NT2/D1 (cell line): ENCODE measurements at places on chromosomes 6 and 20.

DNA sequence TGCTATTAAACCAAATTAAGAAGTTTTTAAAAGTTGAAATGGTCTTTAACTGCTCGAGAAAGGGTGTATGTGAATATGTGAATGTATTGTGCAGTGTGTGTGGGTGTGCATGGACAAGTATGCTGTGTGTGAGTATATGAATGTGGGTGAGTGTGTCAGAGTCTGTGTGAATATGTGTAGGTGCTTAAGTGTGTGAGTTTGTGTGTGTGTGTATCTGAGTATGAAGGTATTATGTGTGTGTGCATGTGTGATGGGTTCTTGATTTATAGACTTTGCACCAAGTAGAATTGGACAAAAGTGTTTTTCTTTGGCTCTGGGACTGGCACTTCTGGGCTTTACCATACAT, 21.6 kb downstream of the EYA2 start:
- DNase-seq, result no peak

- no peak for DNase-seq
Measured at GRCh38 chr20:33490023-33490933, at the start of gene CBFA2T2. TSS of gene CBFA2T2 (plus strand) at chr20:33490096. CDS start at chr20:33490268, 172 bp downstream.

DNA sequence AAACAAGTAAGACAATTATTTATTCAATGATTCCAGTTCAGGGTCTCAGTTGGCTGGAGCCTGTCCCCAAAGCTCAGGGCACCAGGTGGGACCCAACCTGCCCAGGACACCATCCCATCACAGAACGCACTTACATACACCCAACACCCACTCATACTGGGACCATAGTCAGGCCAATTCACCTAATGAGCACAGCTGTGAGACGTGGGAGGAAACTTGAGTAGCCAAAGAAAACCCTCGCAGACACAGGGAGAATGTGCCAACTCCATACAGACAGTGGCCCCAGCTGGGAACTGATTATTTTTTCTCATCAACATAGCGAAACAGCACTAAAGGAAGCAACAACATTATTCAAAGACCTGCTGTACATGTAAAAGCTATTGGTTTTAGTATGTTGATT, 58.6 kb upstream of the DOK5 start:
- no peak for DNase-seq

DNA sequence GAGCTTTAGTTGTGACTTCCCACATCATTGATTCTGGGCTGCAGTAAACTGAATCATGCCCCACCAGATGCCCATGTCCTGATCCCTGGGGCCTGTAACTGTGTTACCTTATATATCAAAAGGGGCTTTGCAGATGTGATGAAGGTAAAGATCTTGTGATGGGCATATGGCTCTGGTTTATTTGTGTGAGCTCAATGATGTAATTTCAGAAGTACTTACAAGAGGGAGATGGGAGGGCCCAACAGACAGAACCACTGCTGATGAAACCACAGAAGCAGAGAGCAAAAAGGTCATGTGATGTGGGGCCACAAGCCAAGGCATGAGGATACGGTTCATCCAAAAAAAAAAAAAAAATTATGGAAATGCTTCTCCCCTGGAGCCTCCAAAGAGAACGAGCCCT, 118.7 kb downstream of the TOX2 start:
- DNase-seq, result no peak

- no peak for DNase-seq
Measured at GRCh38 chr6:5936140-5936539, 70.6 kb downstream of the NRN1 start.

- no peak for DNase-seq
Measured at GRCh38 chr20:1909097-1909496, 13.9 kb downstream of the SIRPA start.

GRCh38 chr6:72955666-72956065, 269.6 kb downstream of the KHDC1L start:
- no peak for DNase-seq

GRCh38 chr20:2749951-2750490, 50.4 kb downstream of the CPXM1 start:
- DNase-seq, result no peak

DNA sequence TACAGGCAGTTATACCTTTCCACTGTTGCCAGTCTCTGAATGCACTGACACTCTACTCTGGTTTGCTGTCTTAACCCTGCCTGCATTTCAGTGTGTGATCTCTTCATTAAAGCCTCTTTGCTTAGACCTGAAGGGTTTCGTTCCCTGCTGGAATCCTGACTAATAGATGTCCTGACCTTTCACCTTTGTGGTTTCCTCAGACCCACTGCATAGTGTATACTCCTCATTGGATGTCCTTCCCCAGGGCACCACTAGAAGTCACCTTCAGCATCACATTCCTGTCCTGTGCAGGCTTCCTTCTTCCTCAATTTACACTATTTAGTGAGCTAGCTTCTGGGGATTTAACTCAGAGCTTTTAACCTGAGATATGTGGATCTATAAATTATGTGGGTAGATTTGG, 120.6 kb downstream of the RCAN2 start:
- DNase-seq, result no peak

DNA sequence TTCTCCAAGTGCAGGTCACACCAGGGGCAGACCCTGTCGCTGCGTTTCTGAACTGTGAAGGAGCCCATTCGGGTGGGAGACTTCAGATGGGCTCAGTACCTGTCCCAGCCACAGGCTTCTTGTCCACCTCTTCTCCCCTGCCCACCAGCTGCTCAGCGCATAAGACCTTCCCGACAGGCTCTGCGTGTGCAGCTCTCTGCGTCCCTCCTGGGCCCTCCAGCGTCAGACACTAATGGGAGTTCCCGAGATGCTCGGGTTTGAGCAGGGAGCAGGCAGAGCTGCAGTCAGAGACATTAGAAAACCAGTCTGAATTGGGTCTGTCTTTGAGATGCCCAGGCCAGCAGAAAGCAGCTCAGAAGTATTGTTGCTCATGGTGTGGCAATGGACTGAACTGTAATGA, 50.4 kb downstream of the TCP11 start:
- no peak for DNase-seq

- no peak for DNase-seq
Measured at GRCh38 chr20:61937963-61938838, 127.5 kb downstream of the TAF4 start.

GRCh38 chr6:129795261-129795660, 65.9 kb downstream of the TMEM244 start:
- no peak for DNase-seq

DNA sequence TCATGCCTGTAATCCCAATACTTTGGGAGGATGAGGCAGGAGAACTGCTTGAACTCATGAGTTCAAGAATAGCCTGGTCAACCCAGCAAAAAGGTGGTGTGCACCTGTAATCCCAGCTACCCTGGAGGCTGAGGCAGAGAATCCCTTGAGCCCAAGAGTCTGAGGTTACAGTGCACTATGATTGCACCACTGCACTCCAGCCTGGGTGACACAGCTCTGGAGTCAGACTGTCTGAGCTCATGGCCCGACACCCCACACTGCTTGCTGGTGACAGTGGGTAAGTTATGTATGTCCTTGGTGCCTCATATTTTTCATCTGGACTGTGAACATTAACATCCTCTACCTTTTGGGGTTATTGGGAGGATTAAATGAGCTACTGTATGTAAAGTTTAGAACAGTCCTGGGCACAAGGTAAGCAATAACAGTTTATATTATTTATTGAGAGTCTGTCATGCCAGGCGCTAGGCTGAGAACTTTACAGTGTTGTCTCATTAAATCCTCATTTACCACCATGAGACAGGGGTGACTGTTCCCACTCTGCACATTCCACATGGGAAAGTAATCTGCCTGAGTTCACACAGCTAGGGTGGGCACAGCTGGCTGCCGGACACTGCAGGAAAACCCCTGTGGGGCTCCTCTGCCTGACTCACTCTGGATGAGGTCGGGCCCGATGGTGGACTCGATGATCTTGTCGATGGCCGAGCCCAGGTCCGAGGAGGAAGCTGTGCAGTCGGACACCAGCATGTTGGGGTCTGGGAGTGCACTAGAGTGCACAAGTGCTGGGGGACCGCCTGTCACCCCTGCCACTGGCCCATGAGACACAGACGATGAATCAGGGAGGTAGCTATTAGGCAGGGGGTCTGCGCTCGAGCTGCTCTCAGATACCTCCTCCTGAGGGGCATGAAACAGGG, 2.9 kb downstream of the ZNF335 start:
- no peak for DNase-seq

DNA sequence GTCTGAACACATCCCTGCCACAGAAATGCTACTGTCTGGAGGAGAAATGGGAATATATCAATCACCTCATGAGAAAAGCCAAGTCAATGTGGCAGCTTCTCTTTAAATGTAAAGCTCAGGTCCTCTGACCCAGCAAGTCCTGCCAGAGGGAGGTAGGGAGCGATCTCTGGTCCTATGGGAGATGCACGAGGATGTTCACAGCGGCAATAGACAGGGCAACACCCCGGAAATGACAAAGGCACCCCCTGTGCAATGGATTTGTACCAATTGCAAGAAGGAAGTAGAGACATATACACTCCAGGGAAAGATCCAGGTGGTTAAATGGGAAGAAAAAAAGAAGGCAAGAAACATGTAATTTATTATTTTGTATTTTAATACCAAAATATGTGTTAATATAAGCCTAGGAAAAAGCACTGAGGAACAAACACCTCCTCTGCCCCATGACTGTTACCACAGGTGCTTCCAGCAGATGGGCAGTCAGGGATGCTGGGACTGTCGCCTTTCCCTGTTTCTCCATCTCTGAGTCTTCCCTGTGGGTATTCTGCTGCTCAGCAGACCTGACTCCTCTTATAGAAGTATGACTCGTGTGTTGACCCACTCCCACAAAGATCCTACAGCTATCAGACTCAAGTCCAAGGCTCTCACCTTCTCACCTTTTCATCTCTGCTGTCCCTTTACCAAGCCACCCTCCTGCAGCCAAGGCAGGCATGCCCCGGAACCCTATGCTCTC, 20.8 kb downstream of the ATP9A start:
- no peak for DNase-seq

DNA sequence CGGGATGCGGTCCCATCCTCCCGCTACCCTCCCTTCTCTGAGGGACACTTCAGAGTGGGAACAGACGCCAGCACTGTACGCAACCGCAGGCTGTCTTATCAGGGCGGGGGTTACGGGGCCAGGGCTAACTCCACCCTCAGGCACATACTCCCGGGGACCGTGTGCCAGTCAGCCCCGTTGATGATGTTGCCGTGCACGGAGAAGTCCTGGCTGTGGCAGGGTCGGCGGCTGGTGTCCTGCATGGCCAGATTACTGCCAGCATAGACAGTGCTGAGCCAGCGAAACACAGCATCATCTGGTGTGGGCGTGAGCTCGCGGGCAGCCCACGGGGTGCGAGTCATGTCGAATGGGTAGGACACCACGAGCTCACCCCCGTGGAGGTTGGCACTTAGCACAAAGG, 5.0 kb downstream of the CPXM1 start:
- DNase-seq, result no peak

- no peak for DNase-seq
Measured at GRCh38 chr6:14596410-14596809, 478.8 kb downstream of the CD83 start.

GRCh38 chr6:139231206-139231605, 60.6 kb downstream of the TXLNB start:
- DNase-seq, result no peak

- no peak for DNase-seq
Measured at GRCh38 chr6:31575335-31575901, at the start of gene TNF. TSS of gene TNF (plus strand) at chr6:31575565. CDS start at chr6:31575742, 177 bp downstream.

GRCh38 chr6:97205966-97206365, 77.0 kb downstream of the MMS22L start:
- DNase-seq, result no peak

DNA sequence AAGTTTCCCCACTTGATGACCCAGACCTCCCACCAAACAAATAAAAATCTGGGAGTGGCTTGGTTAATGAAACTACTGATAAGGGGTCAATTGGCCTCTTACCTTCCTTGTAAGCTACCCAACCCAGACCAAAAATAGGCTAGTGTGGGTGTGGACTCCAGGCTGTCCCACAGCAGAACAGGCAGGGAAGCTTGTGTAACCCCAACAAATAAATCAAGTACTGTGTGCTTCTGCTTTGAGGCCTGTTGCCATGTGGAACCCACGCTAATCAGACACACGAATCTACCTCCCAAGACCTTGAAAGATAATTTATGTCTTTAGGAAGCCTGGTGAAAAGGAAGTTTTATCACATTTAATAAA, 33.7 kb upstream of the PAQR8 start:
- no peak for DNase-seq

DNA sequence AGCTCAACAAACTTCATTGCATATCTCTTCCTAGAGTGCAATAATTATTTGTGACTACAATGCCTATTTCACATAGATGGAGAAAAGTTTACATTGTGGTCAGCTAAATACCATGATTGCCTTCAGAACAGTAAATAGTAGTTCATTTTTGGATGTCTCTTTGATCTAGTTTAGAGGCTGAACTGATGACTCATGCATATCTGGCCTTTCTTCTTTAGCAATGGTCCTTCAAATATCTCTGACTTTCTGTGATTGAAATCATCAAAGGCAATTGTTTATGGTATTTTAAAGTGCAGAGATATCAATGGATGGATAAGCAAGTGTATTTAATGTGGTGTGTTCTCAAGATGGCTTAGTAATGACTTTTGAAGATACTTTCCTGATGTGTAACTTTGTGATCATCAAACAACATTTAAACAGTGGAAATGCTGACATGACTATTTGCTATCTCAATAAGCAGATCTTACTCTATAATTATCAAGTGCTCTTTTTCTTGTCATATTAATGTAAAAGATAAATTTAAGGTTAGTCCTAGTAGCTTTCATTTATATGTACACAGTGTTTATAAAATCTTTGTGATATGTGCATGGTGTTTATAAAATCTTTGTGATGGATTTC, 523.7 kb upstream of the SLC35B3 start:
- DNase-seq, result no peak

DNA sequence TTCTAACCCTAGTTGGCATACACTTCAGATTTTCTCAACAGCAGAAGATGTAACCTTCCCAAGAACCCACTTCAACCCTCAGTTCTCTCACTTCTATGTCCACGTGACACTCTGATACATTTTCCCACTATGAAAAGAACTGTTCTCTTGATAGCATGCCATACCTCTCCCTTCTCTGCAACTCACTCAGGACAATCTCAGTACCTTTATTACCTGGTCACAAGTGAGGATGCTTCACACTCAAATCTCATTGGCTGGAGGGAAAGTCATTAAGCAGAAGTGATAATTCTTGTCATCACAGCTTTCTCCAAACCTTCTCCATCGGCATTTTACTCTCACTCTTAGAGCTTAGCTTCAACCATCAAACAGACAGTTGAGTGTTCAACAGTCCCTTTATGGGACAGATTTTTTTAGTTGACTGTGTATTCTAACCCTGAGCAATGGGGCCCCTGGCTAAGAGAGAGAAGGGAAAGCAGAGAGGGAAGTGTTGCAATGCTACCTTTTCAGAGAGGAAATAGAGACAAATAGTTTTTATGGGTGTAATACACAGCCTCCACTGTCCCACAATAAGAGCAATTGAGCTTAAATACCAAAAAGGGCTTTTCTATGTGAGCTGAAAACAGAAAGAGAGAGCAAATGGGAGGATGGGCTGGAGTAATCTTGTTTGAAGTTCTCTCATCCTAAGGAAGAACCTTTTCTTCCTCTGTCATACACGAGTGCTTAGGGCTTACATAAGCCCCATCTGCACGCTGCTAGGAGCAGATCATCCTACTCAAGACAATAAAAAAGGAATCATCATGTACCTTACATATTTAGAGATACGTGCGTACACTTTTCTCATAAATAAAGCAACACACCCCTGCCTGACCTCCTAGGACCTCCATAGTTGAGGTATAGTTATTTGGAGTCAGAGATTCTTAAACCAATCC, 16.0 kb downstream of the HLA-DPA1 start:
- no peak for DNase-seq

- DNase-seq, result no peak
Measured at GRCh38 chr6:127119102-127120022, 891 bp downstream of the RSPO3 start.

GRCh38 chr6:47292944-47293343, 16.8 kb downstream of the TNFRSF21 start:
- DNase-seq, result no peak
